AG09309 (cell line): ENCODE measurements at places on chromosomes 16 and 17.

DNA sequence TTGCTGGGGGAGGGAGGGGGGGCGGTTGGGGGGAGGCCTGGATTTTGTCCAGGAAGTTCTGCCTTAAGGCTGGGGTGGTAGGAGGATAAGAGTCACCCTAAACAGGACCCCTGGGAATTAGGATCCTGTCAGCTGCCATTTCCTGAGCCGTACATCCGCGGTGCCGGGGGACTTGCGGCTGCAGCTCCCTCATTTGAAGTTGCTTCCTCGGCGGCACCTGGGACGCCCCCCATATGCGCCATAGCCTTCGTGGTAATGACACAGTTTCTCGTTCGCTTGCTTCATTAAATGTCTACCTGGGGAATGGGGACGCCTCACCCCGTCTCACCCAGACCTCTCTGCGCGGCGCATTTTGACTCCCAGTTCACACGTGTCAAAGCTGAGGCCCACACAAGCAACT, 55.1 kb upstream of the PABPN1L start:
- DNase-seq = no peak

DNA sequence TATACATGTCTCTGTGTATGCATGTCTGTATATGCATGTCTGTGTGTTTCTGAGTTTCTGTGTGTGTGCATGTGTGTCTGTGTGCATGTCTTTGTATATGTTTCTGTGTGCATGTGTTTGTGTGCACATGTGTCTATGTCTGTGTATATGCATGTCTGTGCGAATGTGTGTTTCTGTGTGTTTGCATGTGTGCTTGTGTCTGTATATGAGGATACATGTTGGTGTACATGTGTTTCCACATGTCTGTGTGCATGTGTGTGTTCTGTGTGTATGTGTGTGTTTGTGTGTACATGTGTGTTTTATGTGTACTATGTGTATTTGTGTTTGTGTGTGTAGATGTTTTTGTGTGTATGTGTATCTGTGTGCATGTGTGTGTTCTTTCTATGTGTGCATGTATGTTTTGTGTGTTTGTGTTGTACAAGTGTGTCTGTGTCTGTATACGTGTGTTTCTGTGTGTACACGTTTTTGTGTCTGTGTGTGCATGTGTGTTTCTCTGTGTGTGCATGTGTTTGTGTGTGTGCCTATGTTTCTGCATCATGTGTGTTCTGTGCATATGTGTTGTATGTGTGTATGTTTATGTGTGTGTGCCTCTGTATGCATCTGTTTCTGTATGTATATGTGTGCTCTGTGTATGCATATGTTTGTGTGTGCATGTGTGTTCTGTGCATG, 8.9 kb upstream of the RAB37 start:
- no peak for DNase-seq

- DNase-seq = no peak
Measured at GRCh38 chr16:52819808-52820207, 232.9 kb downstream of the CHD9NB start.

- DNase-seq = no peak
Measured at GRCh38 chr16:85017151-85017550, 5.8 kb upstream of the ZDHHC7 start.

DNA sequence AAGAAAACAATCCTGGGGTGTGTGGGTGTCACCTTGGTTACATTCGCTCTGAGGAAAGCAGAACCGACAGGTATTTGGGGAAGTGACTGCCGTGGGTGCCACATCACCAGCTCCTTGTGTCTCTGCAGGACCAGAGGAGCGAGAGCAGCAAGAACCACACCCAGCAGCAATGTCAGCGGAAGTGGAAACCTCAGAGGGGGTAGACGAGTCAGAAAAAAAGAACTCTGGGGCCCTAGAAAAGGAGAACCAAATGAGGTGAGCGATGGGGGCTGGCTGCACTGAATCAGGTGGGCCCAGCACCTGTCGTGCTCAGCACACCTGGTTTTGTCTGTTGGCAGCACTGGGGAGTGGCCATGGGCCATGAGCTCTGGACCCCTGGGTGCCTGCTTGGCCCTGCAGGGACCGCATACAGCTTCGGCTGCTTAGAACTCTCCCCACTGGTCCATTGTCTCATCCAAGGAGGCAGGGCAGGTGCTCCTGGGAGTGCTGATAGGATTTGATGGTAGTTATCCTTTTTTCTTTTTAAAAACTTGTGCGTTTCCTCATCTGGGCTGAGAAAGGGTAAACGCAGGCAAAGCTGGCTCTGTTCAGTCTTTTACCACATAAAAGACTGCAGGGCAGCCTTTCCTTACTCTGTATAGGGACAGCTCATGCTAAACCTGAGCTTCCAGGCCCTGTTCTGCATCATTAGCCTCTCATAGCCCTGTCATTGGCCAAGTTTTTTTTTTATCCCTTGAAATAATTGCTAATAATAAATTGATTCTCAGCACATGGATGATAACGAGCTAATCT, 29.4 kb downstream of the HMOX2 start:
- no peak for DNase-seq

- DNase-seq = no peak
Measured at GRCh38 chr17:29038085-29038795, 4.7 kb upstream of the PIPOX start.

GRCh38 chr17:80618304-80618703, 73.7 kb downstream of the RPTOR start:
- DNase-seq = no peak

- no peak for DNase-seq
Measured at GRCh38 chr16:728131-728889, 1.4 kb downstream of the HAGHL start.

DNA sequence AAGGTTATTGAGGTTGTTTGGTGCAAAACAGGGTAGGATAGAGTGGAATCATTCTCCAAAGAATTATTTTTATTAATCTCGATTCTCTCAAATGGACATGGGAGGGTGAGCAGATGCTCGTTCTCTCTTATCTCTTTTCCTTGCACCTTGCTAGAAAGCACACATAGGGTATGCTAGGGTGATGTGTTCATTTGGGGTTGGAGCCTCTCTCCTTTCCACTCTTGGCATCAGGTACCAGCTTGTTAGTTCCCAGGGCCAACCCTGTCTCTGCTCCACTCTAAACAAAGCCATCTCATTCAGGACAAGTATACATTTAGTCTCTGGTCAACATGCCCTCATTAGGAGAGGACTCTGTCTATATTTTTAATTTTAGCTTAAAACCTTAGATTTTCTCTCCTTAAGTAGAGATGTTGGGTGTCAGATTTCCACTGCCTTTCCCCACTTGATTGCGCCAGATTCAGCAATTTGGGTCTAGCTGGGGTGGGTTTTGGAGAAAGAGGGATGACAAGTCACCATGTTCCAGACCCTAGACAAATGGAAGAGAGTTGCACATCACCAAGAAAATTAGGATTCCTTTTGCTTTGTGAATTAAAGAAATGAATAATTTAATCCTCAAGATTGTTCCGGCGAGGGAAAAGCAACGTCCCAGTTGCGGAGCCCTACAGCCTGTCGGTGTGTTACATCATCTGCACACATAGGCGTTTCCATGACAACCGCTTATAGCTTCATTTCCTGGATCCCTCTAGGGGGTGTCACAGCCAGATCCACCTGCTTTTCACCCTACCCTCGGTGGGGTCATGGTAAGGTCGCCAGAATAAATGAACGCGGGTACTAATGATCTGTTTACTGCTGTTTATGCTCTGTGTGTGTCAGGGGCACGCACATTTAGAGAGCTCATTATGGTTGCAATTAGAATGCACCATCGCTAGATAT, 41.6 kb downstream of the SNX11 start:
- DNase-seq = no peak

DNA sequence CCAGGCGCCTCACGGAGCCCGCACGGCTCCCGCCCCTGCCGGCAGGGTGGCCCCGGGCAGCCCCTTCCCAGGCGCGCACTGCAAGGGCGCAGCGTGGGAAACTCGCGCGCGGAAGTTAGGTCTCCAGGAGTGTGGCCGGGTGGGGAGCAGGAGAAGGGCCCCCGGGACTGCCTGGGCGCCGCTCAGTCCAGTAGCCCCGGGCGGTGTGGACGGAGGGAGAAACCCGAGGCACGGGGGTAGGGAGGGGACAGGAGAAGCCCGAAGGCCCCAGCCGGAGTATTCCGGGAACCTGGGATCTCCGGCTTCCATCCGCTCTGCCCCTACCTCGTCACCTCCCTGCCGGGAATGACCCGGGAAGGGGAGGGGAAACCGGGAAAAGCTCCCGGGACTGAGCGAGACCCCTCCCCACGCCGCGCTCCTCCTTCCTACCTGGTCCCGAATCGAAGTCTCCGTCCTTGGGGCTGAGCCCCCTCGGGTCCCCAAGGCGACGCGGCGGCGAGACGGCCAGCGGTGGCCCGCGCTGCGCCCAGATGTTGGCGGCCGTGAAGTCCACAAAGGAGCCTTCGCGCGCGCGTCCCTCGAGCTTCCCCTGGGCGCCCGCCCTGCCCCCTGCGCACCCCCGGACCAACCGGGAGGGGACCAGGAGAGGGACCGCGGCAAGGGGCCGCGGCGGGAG, 418 bp downstream of the SOCS3 start:
- no peak for DNase-seq

DNA sequence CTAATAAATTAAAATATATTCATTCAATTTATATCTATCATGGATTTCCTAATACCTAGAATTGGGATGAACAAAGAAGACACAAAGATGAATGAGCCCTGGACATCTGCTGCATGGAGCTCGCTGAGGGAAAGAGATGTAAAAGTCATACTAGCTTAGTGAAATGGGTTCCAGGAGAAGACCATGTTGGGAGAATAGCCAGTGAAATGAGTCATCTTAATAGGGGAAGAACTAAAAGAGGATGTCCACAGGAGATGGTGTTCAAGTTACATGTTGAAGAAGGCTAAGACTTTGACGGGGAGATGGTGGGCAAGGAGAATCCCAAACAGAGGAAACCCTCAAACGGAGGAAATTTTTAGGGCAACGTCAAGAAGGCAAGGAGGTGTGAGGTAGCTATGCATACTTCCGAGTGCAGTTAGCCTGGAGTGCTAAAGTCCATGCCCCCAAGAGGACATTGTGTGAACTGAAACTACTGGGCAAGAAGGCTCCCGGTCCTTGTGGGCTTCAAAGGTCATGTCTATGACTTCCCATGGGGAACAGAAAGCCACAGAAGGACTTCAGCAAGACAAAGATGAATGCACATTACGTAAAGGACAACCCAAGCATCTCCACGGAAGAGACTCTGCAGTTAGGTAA, 220.5 kb upstream of the CDH11 start:
- DNase-seq = no peak

DNA sequence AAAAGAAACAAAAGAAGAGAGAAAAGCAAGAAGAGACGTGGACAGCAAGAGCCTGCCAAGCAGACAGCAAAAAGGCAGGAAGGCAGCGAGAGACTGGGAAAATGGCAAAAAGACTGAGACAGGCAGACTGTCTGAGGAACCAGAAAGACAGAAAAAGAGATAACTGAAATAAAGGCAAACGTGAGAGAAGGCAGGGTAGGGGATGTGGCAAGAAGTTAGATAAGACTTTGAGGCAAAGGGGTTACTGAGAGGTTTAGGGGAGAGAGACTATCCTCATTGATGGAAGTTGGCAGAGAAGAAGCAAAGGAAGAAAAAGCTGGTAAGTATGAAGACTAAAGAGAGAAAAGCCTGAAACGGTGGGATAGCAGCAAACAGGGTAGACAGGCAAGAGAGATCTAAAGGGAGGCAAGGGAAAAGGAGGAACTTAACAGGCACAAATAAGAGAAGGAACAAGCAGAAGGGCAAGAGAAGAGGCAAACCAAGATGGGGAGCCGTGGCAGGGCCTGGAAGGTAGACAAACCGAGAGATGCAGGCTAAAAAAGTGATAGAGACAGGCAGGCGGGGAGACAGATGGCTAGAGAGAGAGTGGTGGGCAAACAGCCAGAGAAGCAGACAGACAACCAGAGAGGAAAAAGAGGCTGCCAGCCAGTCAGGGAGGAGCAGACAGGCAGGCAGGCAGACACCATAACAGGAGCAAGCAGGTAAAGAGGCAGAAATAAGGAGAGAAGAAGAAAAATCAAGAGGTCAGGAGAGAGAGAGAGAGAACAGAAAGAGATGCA, 7.1 kb upstream of the CHD3 start:
- DNase-seq = no peak

DNA sequence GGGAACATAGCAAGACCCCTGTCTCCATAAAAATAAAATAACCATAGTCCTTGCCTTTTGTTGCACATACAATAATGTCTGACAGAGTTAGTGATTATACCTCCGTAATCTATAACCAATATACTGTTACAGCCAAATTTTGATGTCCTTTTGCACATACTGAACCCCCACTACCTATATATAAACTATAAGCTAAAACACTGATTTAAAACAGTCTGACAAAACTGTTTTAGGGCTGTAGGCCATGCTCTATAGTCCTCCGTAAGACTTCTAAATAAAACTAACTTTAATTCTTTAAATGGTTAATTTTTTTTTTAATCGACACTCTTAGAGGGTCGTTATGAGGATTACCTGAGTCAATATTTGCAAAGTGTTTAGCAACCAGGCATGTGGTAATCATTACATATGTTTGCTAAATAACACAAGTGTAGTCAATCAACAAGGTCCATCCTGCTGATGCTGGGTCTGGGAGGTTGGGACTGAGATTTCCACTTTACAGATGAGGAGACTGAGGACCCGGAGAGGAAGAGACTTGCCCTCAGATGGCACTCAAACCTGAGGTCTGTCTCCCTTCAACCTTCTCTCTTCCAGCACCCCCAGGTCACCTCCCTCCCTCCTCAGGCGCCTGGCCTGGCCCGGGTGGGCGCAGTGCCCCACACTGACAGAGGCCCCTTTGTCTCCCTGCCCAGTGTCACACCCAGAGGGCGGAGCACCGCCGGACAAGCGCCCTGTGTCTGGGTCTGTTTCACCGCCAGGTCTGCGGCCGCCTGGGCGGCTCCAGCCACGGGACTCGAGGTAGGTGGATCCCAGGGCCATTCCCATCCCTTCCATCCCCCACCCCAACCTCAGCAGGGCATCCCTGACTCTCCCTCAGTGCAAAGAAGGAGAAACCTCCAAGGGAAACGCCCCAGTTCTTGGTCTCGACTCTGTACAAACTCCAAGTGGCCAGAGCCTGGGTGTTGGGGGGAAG, 10.3 kb downstream of the ZNF385C start:
- no peak for DNase-seq

DNA sequence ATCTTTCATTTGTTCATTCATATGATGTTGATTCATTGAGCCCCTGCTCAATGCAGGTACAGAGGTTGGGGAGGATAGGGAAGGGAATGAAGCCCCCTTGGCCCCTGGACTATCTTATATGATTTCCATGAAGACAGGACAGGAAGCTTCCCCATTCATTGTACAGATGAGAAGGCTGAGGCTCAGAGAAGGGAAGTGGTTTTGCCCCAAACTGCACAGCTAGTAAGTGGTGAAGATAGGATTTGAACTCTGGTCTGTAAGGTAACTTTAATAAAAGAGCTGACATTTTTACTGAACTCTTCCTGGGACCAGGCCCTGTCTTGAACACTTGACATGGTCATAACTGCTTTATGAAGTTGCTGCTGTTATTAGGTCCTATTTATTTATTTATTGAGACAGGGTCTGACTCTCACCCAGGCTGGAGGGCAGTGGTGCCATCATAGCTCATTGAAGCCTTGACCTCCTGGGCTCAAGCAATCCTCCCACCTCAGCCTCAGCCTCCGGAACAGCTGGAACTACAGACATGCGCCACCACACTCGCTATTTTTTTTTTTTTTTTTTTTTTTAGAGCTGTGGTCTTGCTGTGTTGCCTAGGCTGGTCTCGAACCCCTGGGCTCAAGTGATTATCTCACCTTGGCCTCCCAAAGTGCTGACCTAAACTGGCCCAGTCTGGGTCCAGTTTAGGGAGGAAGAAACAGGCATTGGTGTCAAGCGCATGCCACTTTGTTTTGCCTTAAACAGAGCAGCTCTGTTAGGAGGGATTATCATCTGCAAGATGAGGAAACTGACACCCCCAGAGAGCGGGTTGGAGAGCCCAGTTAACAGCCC, 5.0 kb downstream of the CTF1 start:
- no peak for DNase-seq
